ENCODE measurements at places on chromosomes 5 and 9.
A peak's percentile ranks its signal among the peaks of the same experiment; 100 is the strongest.

- no peak for DNase-seq
These were observed 1505.2 kb upstream of the CDH9 start for GRCh38 chr5:28543473-28544098.

DNA sequence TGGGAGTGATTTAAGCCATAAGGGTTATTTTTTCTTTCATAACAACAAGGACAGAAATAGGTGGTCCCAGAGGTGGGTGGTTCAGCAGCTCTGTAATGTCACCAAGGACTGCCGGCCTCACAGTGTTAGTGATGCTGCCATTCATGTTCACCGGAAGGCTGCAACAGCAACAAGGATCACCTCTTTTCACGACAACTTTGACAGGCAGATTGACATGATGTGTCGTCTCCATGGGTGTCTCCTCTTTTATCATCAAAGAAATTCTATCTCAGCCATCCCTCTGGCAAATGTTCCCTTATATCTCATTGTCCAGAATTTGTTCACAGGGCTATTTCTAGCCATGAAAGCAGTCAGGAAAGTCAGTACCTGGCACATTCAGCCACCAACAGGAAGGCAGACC, 231.5 kb downstream of the SH3GL2 start:
- no peak for DNase-seq

- DNase-seq: no peak
These were observed 31.8 kb upstream of the POU4F3 start for GRCh38 chr5:146306838-146307237.

- DNase-seq: no peak
These were observed 5.0 kb upstream of the NIPAL4 start for GRCh38 chr5:157455057-157455456.

DNA sequence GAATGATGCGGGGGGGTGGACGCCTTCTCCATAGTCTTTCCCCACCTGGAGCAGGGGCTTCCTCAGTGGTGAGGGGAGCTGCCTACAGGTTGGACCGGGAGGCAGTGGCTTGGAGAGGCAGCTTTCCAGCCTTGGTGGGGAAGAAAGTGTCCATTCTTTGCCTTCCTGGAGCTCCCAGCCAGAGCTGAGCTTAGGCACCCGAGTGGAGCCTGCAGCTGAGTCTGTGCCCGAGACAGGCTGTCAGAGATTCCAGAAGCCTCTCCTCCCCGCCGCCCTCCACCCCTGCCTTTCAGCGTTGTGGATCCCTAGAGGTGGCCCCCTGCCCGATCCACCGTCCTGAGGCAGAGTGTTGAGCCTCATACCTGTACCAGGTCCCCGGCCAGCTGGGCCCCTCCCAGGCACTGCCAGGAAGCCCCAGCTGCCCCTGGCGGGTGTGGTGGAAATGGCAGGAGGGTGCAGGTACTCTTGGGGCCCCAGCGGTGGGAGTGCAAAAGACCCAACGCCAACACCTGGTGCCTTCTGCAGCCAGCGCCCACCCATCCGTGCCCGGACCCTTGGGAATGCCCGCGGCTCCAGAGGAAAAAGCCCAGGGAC, 112.0 kb downstream of the RXRA start:
- no peak for DNase-seq

DNA sequence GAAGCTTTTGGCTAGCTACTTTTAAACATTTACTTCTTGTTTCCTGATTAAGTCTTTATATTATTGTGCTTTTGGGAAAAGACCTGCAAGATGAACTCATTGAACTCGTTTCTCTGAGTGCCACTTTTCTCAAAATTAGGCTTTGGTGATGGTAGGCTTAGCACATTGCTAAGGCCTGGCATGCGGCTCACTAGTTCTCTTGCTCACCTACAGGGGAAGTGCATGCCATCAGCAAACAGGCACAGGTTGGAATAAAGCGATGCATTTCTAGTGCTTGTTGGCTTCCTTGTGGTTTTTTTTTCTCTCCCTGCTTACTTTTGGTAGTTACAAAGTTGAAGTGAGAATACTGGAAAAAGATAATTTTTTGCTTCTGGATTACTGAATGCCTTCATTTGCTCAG, 41.4 kb downstream of the TLE4 start:
- DNase-seq: no peak

GRCh38 chr5:35198075-35198474, 32.2 kb downstream of the PRLR start:
- DNase-seq: peak; percentile 39

GRCh38 chr9:114450833-114451706, 54.2 kb downstream of the WHRN start:
- DNase-seq: no peak

DNA sequence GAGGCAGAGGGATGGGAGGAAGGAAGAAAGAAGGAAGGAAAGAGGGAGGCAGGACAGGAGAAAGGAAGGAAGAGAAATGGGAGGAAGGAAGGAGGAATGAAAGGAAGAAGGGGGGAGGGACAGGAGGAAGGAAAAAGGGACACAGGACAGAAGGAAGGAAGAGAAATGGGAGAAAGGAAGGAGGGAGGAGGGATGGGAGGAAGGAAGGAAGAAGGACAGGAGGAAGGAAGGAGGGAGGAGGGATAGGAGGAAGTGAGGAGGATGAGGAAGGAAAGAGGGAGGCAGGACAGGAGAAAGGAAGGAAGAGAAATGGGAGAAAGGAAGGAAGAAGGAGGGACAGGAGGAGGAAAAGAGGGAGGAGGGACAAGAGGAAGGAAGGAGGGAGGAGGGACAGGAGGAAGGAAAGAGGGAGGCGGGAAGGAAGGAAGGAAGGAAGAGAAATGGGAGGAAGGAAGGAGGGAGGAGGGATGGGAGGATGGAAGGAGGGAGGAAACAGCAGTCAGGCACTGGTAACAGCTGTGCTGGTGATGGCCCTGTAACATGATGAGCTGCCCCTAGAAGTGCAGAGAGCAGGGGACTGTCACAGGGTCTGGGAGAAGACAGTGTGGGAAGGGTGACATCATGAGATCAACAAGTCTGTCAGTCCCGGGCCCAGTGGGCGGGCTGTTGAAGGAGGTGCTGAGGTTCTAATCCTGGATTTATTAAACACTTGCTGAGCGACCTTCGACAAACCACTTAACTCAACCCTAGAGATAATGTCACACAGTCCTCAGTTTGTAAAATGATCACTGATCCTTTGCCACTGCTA, 10.7 kb upstream of the IRX1 start:
- no peak for DNase-seq

GRCh38 chr5:124935065-124935464, 188.6 kb upstream of the ZNF608 start:
- DNase-seq: no peak

DNA sequence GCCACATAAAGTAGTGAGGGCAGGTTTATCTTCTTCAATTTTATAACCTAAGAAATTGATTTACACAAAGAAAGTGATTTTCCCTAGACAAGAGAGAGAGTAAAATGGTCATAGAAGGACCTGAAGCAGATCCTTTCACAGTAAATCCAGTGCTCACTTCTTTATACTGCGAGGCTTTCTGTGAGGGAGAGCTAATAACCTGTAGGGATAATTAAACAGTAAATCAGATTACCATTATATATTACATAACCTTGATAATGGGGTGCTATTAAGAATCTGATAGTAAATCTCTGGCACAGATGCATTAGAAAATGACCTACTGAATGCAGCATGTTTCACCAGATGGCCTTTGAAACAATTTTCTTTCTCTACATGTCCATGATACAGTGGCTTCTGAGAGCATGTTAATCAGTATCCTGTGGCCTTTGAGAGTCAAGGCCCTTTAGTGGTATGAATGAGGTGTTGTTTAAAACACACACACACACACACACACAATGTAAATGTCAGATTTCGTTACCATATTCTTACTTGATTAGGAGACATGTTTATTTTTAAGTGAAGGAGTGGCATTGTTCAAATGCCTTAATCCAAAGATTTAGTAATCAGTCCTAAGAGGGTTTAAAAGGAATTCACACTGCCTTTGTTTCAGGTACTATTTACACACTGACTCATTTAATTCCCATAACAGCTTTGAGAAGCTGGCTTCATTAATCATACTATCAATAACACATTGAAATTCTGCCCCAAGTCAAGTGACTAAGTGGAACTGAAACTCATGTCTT, 124.7 kb downstream of the ALDH1A1 start:
- no peak for DNase-seq

All from psoas muscle (tissue), 8 donors.